ENCODE measurements at places on chromosomes 12 and 14. TPM values are rescaled to one million over a fixed set of nuclear protein-coding genes. Genes with fewer than 3 reads are reported as not detected.

Gene KLHL33
- polyA plus RNA-seq: 0.41 TPM

Gene SLC39A9
- 39.2 TPM for polyA plus RNA-seq

Gene LRP1-AS
- polyA plus RNA-seq: 0.64 TPM

Gene IL22
- polyA plus RNA-seq: not detected

Gene DTX3
- 27.8 TPM for polyA plus RNA-seq

Gene RACGAP1
- 25.4 TPM for polyA plus RNA-seq

Gene NRL
- polyA plus RNA-seq: 1.0 TPM

Gene CDC42BPB
- polyA plus RNA-seq: 50.9 TPM

Gene KMT2D
- polyA plus RNA-seq: 44.8 TPM

Gene SLC6A12
- 1.2 TPM for polyA plus RNA-seq

Gene GON7
- 10.0 TPM for polyA plus RNA-seq

Gene PLEKHG7
- 1.8 TPM for polyA plus RNA-seq

DNA sequence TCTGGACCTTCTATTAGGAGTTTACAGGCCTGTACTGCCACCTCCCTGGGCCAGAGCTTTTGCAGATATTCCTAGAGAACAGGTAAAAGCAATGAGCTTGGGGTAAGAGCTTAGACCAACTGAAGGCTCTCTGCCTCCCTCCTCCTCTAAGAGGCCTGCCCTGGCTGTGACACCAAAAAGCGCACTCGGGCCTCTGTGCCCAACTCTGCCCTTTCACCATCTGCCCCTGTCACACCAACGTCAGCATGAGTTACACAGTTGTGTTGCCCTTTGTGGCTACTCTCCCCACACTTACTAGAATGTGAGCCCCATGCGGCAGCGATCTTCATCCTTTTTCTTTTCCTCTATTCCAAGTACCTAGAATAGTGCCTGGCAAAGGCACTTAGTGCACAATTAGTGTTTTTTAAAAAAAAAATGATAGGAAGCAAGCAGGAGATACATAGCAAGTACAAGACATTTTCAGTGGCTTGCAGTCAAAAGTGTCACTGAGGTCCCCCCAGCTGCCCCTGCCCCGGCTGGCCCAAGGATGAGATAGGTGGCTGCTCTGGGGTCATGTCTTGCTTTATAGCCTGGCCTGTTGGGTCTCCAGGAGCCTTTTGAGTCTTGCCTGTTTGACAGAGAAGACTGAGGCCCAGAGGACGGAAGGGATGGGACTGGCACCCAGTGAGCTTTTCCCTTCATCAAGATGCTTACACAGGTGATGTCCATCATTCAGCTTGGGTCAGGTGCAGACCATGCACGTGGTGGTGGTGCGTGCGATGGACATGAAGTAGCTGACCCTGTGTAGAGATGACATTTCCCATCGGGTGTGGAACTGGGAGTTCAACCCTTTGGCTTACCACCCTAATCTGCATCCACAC is 12.5 kb downstream of the CKB start:
- no peak for DNase-seq

- DNase-seq: no peak
These were observed 311.8 kb upstream of the CLEC14A start for GRCh38 chr14:38567703-38568102.

DNA sequence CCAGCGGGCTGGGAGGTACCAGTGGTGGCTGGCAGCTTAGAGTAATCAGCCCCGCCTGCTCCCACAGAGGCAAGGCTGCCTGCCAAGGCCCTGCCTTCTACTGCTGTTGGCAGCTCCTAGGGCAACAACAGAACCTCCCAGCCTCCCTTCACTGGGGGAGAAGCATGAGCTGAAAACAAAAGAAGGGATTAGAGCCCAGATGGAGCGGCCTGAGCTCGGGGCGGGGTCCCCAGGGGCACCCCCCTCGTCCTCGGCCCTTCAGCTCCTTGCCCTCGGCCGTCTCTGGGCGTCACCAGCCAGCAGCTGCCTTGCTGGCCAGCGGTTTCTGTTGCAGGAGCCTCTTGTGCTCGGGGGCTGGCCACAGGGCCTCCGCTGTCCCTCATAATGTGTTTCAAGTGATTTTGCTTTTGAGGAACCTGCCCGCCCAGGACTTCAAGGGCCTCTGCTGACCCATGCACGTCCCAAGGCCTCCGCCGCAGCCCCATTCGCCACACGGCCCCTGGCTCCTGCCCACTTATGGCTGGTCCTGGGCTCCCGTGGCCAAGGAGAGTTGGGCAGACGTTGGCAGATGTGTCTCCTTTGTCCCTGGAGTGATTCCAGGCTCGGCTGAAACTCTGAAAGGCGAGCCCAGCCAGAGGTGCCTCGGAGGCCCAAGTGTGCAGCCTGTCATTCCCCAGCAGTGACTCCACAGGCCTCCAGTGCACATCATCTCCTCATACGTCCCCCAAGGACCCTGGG is 49.7 kb downstream of the PSMA6 start:
- DNase-seq: peak; percentile 78

DNA sequence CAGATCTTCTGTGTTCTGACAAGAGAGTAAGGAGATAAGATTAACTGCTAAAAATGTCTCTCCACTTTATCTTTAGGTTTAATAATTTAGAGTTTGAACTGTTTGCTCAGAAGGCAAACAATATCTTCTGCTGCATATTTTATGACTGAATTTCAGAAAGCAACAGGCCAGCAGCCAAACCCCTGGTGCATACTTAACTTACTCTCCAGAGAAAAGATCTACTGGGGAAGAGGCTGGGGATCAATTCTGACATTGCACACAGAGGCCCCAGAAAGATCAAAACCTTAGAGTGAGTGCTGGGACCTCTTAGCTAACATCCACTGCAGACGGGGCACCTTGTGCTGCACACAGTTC is 518.2 kb downstream of the TMEM132D start:
- no peak for DNase-seq

GRCh38 chr12:2075508-2076195 is 22.9 kb downstream of the CACNA1C start:
- DNase-seq: no peak

GRCh38 chr12:67991158-67991557 is 1.9 kb downstream of the IFNG-AS1 start:
- DNase-seq: no peak

DNA sequence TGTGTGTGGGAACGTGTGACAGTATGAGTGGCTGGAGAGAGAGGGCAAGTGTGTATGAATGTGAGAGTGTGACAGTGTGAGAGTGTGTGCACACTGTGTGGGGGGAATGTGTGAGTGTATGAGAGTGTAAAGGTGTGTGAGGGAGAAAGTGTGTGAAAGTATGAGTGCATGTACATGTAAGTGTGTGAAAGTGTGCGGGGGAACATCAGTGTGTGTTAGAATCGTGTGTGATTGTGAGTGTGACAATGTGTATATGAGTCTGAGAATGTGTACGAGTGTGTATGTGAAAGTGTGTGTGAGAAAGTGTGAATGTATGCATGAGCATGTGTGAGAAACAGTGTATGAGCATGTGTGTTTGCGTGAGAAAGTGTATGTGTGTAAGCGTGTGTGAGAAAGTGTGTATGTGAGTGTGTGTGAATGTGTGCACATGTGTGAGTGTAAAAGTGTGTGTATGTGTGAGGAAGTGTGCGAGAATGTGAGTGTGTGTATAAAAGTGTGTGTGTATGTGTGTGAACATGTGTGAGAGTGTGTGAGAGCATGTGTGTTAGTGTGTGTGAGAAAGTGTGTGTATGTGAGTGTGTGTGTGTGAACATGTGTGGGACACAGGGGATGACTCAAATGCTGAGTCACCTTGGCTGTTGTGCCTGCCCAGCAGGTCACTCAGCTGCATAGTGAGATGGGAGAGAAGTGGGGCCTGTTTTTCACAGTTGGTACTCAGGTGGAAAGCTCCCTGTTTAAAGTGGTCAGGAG is 220.5 kb upstream of the TBX3 start:
- DNase-seq: no peak

GRCh38 chr12:61524851-61525250 is 735.4 kb upstream of the USP15 start:
- no peak for DNase-seq

- no peak for DNase-seq
These were observed 6.3 kb downstream of the NUAK1 start for GRCh38 chr12:106132175-106133135.

- no peak for DNase-seq
These were observed 119.9 kb upstream of the LHX5 start for GRCh38 chr12:113591480-113591974.

DNA sequence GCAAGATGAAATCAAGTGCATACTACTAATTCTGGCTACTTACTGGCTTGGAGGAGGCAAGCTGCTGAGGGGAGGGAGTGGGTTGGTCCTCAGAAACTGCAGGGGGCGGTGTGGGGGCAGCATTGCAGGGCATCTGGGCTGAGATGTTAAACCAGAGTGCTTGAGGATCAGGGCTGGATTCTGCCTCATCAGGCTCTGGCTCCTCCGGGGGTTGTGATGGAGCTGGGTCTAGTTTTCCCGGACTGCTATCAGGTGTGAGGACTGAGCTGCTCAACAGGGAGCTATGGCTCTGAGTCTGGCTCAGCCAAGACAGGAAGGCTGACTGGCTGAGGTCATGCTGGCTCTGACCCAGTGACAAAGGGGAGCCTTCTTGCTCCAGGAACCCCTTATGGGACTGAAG is 28.6 kb downstream of the BAZ2A start:
- no peak for DNase-seq

- DNase-seq: no peak
These were observed 7.3 kb upstream of the C2CD5 start for GRCh38 chr12:22551624-22552023.

GRCh38 chr12:87818441-87818840 is 210.8 kb downstream of the C12orf50 start:
- no peak for DNase-seq

- no peak for DNase-seq
These were observed 214.1 kb upstream of the FLRT2 start for GRCh38 chr14:85315733-85316290.

GRCh38 chr14:33631441-33631840 is 319.4 kb downstream of the EGLN3 start:
- peak; percentile 14 for DNase-seq

GRCh38 chr12:53489242-53489864 is 9.9 kb downstream of the MAP3K12 start:
- DNase-seq: no peak

DNA sequence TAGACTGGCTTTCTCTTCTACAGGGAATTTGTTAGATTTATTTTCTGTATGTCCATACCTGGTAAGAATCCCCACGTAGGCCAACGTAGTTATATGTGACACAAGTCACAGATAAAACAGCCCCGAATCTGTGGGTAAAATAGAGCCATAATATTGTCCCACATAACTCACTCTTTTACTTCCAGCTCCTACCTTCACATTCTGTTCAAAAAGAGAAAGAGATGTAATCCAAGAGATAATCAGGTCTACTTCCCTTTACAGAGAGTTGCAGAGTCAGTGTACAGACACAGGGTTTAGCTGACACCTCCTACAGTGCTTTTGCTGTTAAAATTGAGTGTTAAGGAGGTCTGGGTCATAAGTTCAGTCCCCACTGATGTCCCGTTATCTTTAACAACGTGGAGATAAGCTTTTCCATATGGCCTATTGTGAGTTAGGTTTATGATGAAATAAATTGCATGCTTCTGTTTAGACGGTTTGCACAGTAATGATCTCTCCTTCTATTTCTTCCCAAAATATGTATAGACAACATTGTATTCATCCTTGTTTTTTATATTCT is 446.5 kb downstream of the ADAMTS20 start:
- DNase-seq: no peak

GRCh38 chr12:97471194-97471593 is 8.6 kb downstream of the RMST start:
- no peak for DNase-seq

GRCh38 chr12:93827669-93828068 is 150.5 kb downstream of the CRADD start:
- no peak for DNase-seq

GRCh38 chr14:92540472-92541048 is 27.0 kb downstream of the RIN3 start:
- peak; percentile 97 for DNase-seq

DNA sequence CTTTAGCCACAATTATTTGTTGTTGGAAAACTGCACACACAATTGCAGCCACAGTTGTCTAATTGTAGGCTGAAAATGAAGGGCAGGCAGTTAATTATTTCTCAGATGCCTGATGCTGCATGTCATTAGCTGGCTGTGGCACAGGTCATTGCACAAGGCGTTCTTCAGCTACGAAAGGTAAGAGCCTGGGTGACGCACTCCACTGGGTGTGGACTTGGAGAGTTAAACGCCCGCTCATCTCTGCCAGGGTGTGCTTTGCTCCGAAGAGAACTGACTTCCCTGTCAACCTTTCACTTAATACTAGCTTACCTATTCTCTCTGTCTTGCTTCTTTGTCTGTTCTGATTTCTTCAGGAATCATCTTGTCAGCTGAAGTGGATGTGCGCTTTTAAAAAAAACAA is 91.4 kb upstream of the CPM start:
- DNase-seq: no peak

DNA sequence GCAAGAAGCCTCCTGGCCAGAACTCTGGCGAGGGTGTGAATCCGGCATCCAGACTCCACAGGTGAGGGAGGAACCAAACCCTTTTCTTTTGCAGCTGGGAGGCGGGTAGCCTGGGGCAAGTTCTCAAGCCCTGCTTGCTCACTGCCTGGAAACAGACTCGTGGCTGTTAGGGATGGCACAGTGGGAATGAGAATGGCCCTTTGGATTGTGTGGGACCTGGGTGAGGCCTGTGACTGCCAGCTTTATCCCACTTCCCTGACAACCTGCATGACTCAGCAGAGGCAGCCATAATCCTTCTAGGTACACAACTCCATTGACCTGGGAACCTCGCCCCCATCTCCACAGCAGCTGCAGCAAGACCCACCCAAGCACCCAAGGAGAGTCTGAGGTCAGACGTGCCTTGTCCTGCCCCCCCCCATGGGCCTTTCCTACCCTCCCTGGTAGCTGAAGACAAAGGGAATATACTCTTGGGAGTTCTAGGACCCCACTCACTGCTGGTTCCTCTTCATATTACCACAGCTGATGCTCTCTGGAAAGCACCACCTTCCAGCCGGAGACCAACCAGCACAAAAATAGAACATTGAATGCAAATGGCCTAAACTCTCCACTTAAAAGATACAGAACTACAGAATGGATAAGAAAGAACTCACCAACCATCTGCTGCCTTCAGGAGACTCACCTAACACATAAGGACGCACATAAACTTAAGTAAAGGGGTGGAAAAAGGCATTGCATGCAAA is 5.1 kb upstream of the GPR33 start:
- DNase-seq: no peak

GRCh38 chr12:56244494-56244893 is 13.7 kb downstream of the ANKRD52 start:
- no peak for DNase-seq

DNA sequence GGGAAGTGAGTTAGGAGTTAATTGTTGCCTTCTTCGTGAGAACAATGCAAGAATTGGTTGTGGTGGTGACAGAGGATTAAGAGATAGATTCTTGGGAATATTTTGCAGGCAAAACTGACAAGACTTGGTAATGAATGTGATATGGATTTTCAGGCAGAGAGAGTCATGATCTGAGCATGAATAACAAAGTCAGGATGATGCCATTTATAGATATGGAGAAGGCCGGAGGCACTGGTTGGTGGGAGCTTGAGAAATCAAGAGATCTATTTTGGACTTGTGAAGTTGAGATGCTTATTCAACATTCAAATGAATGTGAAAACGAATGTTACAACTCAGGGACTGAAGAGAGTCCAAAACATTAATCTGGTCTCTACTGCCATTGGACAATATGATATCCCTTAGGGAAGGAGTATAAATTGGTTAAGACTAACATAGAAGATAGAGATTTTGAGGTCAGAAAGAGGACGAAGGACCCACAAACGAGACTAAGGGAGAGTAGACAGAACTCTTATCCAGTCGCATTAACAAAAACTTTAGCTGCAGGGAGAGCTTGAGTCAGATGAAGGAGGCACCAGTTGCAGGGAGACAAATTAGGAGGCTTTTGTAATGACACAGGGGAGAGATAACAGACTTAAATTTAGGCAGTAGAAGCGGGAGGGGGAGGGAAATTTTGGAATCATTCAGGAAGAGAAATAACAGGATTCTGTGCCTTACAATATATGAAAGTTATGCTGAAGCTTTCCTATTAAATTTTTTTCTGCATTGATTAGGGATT is 1090.6 kb downstream of the GALC start:
- DNase-seq: no peak

Measured in muscle of back (tissue), 13 donors.